ENCODE measurements at places on chromosomes 1 and 21.

GRCh38 chr1:246801241-246802020 lies 77.2 kb downstream of the SCCPDH start:
- DNase-seq = no peak

- DNase-seq = no peak
Measured at GRCh38 chr1:222018041-222018440, 276.2 kb upstream of the DUSP10 start.

- no peak for DNase-seq
Measured at GRCh38 chr1:27915082-27915575, 19.7 kb upstream of the SMPDL3B start.

- no peak for DNase-seq
Measured at GRCh38 chr21:24890021-24890420, 717.3 kb downstream of the MRPL39 start.

GRCh38 chr1:235933017-235933765 lies 66.5 kb upstream of the LYST start:
- DNase-seq = no peak

DNA sequence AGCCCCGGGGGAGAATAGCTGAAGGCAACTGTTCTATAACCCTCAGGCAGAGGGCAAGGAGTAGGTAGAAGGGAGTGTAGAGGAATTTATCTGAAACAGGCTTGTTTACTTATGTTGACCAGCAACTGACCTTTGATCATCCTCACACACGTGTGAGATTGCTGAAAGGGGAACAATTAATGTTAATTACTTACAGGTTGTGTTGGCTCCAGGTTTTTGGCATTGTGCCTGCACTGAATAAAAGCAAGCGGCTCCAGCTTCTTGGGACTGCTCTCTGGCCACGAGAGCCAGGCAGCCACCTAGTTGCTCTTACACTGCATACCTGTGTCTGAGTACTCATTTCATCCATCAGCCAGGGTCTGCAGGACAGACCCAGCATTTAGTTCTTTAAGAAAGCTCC lies 41.3 kb upstream of the ARHGEF10L start:
- no peak for DNase-seq

All from left forelimb (tissue), 1 donor.